Substantia nigra (tissue), 51 donors: ENCODE measurements at places on chromosomes 11 and 22.

DNA sequence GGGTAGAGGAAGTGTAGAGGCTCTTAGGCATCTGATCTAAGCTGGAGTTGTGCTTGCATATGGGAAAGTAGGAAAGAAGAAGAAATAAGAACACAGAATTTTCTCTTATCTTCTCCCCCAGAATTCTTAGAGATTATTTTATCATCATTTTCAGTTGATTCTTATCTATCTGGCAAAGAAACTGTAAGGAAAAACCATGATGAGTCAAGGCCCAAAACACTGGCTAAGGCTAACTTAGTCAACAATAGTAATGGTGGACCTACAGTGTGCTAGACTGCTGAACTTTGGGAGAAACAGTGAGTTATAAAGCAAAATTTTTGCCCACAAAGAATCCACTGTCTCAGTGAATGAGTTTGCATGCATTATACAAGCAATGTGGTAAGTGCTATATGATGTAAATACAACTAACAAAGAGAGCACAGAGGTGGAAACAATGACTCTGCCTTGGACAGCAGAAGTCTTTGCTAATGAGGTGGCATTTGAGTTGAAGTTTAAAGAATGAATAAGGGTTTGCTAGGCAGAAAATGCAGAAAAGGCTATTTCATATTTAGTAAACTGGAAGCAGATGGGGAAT, 344.5 kb upstream of the PLET1 start:
- no peak for DNase-seq

GRCh38 chr11:93028960-93029522, 59.6 kb downstream of the MTNR1B start:
- no peak for DNase-seq

DNA sequence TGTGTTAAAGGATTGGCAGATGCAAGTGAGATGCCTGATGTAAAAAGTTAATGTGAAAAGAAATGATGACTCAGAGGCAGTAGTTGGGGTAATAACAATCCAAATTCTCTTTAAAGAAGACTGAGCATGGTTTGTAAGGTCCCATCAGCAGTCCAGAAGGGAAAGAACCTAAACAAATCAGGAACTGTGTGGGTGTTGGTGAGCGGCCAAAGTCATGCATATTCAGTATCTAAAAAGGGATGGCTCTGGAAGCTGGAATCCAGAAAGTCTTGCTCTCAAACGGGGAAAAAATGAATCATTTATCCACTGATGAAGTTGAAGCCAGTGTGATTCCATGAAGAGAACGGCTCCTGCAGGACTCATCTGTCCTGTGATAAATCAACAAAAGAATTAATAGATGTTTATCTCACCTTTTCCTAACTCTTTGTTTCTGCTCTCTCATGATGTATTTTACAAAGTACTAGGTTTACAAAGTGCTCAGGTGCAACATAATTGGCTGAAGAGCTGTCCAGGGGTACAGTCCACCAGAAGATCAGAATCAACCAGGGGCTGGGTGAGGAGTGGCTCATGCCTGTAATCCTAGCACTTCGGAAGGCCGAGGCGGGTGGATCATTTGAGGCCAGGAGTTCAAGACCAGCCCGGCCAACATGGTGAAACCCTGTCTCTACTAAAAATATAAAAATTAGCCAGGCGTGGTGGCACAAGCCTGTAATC, 20.5 kb upstream of the SORL1-AS1 start:
- DNase-seq = peak; percentile 54

DNA sequence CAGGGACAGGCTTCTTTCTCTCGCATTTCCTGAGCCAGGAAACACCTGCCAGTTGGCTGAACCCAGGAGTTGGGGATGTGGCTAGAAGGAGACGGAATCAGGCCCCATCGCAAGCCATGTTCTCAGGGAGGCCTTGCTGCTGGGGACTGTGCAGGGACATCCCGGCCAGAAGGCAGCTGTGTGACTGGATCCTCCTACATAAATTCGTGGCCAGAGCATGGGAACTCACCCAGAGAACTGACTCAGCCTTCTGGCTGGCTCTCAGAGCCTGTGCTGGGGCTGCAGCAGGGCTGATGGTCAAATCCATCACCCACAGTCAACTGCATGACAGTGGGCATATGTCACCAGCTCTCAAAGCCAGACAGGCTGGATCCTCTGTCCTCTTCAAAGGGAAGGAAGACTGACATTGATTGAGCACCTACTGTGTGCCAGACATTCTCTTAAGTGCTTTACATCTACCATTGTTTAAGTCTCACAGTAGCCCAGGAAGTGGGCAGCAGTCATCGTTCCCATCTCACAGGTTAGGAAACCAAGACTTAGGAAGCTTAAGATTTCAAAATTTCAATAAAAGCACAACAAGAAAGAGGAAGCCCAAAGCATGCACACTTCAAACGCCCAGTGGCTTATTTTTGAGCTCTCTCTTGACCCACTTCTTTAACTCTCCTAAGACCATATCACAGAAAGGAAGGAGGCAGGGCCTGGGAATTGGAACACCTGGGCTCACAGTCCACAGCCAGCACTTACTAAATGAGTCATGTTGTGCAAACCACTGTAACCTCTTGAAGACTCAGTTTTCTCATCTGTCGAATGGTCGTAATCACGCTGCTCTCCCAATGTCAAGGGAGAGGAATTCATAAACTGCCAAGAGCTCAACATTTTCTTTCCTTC, 30.9 kb upstream of the CACNG2 start:
- no peak for DNase-seq

DNA sequence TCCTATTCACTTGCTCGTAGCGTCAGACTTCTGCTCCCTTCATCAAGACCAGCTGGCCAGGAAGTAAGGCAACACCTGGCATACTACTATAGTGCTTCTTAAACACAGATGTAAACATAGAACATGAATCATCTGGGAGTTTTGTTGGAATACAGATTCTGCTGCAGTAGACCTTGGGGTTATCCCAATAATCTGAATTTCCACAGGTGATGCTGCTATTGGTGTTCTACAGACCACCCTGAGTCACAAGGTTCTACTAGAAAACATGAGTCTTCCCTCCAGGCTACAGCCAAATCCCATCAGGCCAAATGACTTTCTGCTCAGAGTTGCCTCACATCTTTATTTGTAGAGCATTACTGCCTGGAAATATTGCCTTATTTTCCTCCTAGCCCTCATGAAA, 175.2 kb downstream of the NELL1 start:
- no peak for DNase-seq

DNA sequence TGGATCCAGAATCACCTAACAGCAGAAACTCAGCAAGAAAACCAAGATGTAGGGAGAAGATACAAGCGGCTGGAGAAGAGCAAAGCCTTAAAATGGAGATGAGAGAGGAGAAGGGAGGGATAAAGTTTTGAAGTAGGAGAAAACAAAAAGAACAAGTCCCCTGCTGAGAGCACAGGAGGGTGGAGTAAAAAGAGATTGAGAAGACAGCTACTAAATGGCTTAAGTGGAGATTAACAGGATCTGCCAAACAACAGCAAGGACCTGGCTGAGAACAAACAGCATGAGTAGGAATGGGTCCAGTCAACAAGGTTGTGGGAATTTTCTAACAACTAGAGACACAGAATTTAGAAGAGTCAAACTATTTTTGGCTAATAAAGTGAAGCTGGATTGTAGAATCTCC, 18.1 kb downstream of the BTG4 start:
- DNase-seq = no peak

DNA sequence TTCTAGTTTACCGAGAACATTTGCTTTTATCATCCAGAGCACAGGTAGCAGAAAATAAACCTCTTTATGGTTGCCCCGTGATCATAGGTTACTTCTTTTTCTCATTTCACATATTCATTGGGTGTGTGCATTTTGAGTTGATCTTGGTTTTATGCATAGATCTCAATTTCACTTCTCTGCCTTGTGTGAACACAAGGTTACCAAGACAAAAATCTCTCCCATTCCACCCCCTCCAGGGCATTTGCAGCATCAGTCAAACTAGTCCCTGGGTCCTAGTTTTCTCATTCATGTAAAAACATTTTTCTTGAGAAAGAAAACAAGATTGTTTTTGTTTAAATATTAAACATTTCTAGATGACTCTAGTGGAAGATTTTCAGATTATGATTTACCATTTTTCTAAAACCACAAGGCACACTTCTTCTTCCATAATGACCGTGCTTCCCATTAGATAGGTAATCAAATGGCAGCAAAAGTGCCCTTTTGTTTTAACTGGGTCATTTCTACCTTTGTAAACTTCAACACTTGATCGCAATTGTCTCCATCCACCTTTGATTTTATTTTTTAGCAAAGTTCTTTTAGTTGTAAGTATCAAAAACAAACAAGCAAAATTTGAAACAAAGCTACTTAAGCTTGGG, 526.6 kb upstream of the CADM1 start:
- no peak for DNase-seq

DNA sequence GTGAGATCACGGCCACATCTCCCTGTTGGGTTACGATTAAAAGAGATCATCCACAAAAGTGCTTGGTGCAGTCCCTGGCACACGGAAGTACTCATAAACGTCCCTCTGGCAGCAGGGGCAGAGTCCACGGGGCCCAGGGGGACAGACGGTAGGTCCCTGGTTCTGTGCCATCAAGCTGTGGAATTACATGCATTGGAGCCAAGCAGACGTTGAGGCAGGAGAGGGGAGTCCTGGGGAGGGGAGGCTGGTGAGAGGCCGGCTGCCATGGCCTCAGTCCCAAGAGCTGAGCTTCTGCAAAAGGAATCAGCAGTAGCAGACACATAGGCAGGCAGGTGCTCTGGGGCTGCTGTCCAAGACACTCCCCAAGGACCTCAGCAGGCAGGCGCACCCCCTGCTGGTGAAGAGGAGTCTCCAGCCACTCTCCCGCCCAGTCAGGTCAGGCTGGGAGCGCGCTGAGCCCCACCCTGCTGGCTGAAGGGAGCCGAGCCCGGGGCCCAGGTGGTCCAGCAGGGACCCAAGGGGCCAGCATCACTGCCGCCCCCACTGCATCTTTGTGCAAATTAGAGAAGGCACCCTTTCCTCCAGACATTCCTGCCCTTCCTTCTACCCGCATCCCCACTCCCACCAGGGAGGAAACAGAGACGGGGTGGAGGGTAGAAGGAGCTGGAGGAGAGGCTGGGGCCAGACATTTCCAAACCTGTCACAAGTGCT, 7.6 kb upstream of the KCTD17 start:
- DNase-seq = no peak

DNA sequence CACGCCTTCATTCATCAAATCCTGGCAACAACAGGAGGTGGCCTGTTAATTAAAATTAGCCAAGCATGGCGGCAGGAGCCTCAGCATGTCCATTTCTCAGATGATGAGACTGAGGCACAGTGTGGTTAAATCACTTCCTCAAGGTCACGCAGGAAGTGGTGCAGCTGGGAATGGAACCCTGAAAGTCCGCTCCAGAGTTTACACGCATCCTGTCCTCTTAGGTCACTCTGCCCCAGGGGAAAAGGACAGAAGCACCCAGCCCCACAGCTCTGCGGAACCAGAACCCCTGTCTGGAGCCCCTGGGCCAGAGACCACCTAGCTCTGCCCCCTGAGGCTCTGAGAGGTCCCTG, 19.6 kb downstream of the RPL3 start:
- DNase-seq = peak; percentile 64

GRCh38 chr11:13465909-13466371, 2.9 kb upstream of the BTBD10 start:
- DNase-seq = no peak

DNA sequence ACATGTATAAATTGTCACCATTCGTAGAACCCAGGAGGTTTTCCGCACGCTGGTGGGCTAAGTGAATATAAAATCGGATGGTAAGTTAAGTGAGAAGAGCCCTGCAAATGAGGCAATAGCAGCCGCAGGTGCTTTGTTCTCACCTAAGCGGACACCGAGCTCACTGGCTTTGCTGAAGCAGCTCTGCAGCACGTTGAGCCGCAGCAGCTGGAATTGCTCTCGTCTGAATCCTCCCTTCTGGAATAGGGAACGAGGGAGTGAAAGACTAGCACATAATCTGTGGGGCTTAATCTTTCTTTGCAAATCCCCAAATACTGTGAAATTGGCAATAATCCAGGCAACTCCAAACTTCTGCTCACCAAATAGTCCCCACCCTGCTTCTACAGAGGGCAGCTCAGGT, 488.1 kb downstream of the NTM start:
- no peak for DNase-seq

DNA sequence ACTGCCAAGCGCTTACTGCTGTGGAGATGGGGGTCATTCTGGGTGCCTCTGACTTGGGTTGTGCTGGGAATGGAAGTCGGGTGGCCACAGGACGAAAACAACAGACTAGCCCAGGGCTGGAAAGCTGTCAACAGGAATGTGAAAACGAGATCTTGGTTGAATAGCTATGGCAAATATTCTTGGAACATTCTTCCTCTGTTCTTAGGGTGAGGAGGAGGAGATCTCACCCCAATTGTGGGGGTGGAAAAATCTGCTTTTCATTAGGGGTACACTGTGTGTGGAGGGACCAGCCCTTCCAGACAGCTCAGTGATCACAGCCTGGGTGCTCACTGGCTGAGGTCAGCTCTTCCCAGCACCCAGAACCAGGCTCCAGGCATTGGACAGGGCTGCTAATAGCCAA, 52.0 kb upstream of the PRSS23 start:
- no peak for DNase-seq

GRCh38 chr11:70620510-70621184, 222.3 kb downstream of the CTTN start:
- DNase-seq = no peak

DNA sequence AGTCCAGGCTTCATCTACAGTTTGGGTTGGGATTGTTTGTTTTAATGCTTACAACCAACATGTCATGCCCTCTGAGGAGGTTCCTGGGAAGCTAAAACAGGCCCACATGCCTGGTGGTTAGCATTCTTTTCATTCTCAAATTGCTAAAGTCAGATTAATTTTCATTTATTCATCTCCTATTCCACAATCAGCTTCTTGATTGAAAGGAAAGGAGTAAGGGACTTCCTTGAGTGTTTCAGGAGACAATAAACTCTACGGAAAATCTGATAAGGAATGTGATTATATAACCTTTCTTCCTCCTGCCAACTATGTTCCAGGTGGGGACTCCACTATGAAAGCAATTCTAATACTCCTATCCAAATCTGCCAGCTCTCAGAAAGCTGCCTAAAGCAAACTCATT, 30.8 kb downstream of the MRTFA start:
- DNase-seq = no peak

DNA sequence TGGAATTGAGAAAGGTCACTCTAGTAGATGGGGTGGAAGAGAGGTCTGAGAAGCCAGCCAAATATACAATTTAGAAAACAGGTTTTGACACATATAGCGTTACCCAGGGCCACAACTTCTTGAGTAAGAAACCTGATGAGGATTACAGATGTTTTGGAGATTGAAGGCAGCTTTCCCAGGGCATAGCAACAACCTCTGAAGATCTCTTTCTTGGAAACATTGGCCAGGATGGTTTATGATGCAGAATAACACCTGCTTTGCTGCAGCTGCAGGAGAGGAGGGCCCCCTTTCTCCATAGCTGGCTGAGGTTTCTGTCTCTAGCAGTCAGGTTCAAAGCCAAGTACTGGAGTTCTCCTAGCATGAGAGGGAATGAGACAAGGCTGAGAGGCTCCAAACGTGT, 75.1 kb upstream of the NUP50 start:
- DNase-seq = no peak
